KBM-7 (cell line): ENCODE measurements at places on chromosomes 11 and 22.

GRCh38 chr22:42949159-42949558, 65.8 kb downstream of the PACSIN2 start:
- no peak for DNase-seq

- DNase-seq = peak; percentile 31
Measured at GRCh38 chr22:26172389-26172990, 3.2 kb downstream of the SEZ6L start.

- no peak for DNase-seq
Measured at GRCh38 chr11:19321351-19321750, 80.6 kb upstream of the E2F8 start.

DNA sequence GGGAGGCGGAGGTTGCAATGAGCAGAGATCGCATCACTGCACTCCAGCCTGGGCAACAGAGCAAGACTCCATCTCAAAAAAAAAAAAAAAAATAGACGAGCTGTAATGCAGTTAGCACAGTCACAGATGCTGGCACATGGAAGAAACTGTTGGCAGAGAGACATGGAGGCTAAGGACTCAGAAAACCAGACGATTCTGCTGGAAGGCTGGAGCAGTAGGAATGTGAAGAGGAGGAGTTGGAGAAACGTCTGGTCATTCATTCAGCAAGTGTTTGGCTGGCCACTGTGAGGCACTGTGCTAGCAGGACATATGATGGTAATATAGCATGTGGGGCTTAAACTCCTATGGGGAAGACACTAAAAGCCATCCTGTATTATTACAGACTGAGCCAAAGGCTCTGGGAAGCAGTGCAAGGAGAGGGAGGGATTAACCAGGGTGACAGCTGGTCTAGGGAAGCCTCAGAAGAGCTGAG, 5.0 kb downstream of the UQCR10 start:
- DNase-seq = peak; percentile 43

- DNase-seq = no peak
Measured at GRCh38 chr11:94049351-94049750, 28.2 kb downstream of the HEPHL1 start.
